ENCODE measurements at places on chromosomes 2 and 18. TPM values are rescaled to one million over a fixed set of nuclear protein-coding genes. Genes with fewer than 3 reads are reported as not detected.

The ZBTB7C gene
- 8.1 TPM for total RNA-seq

The RTKN gene
- total RNA-seq, result 9.5 TPM

The TUBA3E gene
- total RNA-seq, result not detected

The EMILIN1 gene
- total RNA-seq, result 301 TPM

The GKN2 gene
- 0.75 TPM for total RNA-seq

The NCKAP5 gene
- total RNA-seq, result 0.75 TPM

The C2orf15 gene
- total RNA-seq, result 0.32 TPM

The CNRIP1 gene
- total RNA-seq, result 37.7 TPM

The PRSS56 gene
- not detected for total RNA-seq

The MALL gene
- total RNA-seq, result 38.5 TPM

The DOK1 gene
- 68.1 TPM for total RNA-seq

The ABCB11 gene
- total RNA-seq, result not detected

The LYG2 gene
- total RNA-seq, result not detected

The ATOH8 gene
- total RNA-seq, result 239 TPM

The SLC5A7 gene
- total RNA-seq, result not detected

All from ascending aorta (tissue), 2 donors.